SJCRH30 (cell line): ENCODE measurements at places on chromosomes 2 and 18.

- peak; percentile 81 for DNase-seq
- H3K4me1 ChIP-seq = 0 out of 2 replicates have a peak, but pooled peaks cover 3% of the 10 kb centered on the region
- H3K4me3 ChIP-seq = no peak overlapping the region
- H3K27ac ChIP-seq = no peak overlapping the region
These were observed 35.4 kb upstream of the REEP1 start for GRCh38 chr2:86372641-86373502.

DNA sequence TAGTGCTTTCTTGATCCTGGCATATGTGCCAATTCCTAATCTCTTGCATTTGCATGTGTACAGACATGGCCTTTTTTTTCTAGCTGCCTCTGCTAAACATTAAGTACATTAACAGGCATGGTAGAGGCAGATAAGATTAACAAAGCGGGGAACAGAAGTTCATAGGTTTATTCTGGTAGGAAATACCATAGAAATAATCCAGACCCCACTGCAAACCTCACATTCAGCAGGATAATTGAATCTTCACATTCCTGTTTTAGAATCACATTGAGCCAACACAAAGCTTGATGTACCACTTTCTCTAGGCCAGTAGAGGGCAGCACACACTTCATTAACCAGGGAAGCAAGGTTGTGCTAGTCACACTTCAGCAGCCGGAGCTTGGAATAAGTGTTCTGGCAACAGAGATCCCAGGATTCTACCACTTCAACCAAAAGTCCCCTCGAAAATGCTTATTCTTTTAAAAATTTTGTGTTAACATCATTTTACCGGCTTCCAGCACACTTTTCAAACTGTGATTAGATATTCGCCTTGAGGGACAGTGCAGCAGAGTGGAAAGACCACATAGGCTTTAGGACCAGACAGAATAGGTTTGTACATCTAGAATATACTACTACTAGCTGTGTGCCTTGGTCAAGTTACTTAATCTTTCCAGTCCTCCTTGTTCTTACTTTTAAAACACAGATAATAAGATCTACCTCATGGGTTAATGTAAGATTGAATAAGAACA, 420.2 kb upstream of the CHST9 start:
- H3K4me3 ChIP-seq = no peak overlapping the region
- no peaks in the 10 kb centered on the region for H3K27me3 ChIP-seq
- no peak overlapping the region for H3K27ac ChIP-seq
- peak; percentile 24 for DNase-seq

- no peaks in the 10 kb centered on the region for H3K36me3 ChIP-seq
- peak; percentile 90 for DNase-seq
- no peaks in the 10 kb centered on the region for H3K4me1 ChIP-seq
- H3K27ac ChIP-seq = peak within 1 kb of the TSS; percentile 73
- H3K4me3 ChIP-seq = peak within 1 kb of the TSS; percentile 71
- H3K27me3 ChIP-seq = no peaks in the 10 kb centered on the region
These were observed 404.3 kb downstream of the XIRP2 start for GRCh38 chr2:167292430-167293171.

- no peak overlapping the region for H3K27ac ChIP-seq
- H3K4me3 ChIP-seq = no peak overlapping the region
- no peaks in the 10 kb centered on the region for H3K4me1 ChIP-seq
- H3K36me3 ChIP-seq = no peaks in the 10 kb centered on the region
These were observed 826 bp downstream of the KCNE4 start for GRCh38 chr2:223052548-223053483.

DNA sequence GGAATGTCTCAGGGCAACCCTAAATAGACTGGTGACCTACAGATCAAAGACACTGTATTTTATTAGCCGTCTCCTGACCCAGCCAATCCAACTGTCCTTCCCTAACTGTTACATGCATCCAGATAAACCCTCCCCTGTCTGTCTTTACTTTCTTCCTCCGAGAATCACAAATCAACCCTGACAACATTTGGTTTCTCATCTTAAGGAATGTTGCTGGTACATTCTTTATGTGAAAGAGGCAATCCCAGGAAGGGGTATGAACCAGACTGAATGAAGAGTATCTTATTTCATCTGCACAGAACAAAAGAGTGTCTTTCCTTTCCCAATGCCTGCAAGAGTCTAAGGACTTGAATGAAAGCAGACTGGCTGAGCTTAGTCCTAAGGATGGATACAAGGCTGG, 113.9 kb upstream of the LTBP1 start:
- H3K4me3 ChIP-seq = no peak overlapping the region
- H3K36me3 ChIP-seq = no peaks in the 10 kb centered on the region
- H3K27ac ChIP-seq = no peak overlapping the region
- no peak for DNase-seq
- no peaks in the 10 kb centered on the region; the same call in none of the 2 replicates for H3K4me1 ChIP-seq
- H3K27me3 ChIP-seq = no peaks in the 10 kb centered on the region

GRCh38 chr2:180747728-180748127, 232.7 kb upstream of the UBE2E3 start:
- H3K27me3 ChIP-seq = no peaks in the 10 kb centered on the region
- H3K4me3 ChIP-seq = no peak overlapping the region
- peaks cover 50% of the 10 kb centered on the region for H3K4me1 ChIP-seq
- no peaks in the 10 kb centered on the region for H3K36me3 ChIP-seq
- peak overlapping the region; percentile 55 for H3K27ac ChIP-seq

GRCh38 chr2:72913486-72914205, 3.7 kb upstream of the EMX1 start:
- no peak overlapping the region for H3K4me3 ChIP-seq
- no peak overlapping the region for H3K27ac ChIP-seq
- H3K4me1 ChIP-seq = no peaks in the 10 kb centered on the region
- H3K27me3 ChIP-seq = peaks cover 39% of the 10 kb centered on the region
- no peak for DNase-seq

DNA sequence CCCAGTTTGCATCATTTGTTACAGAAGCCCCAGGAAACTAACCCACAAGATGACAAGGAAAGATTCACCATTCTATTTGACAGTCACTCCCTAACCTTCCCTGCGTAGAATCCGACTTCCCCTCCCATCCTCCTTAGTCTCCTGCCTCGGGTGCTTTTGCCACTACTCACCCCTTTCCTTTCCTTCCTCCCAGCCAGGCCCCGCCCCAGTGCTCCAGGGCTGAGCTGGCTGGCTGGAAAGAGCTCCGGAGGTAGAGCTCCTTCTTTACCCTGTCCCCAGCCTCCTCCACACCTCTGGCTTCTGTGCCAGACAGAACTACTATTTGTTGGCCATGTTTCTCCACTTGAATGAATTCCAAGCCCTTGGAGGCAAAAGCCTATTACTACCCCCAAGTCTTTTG, 317.6 kb upstream of the NCKAP5 start:
- H3K27ac ChIP-seq = no peak overlapping the region
- no peak for DNase-seq
- H3K36me3 ChIP-seq = no peaks in the 10 kb centered on the region
- peaks cover 10% of the 10 kb centered on the region; the same call in 1 of the 2 replicates for H3K4me1 ChIP-seq

DNA sequence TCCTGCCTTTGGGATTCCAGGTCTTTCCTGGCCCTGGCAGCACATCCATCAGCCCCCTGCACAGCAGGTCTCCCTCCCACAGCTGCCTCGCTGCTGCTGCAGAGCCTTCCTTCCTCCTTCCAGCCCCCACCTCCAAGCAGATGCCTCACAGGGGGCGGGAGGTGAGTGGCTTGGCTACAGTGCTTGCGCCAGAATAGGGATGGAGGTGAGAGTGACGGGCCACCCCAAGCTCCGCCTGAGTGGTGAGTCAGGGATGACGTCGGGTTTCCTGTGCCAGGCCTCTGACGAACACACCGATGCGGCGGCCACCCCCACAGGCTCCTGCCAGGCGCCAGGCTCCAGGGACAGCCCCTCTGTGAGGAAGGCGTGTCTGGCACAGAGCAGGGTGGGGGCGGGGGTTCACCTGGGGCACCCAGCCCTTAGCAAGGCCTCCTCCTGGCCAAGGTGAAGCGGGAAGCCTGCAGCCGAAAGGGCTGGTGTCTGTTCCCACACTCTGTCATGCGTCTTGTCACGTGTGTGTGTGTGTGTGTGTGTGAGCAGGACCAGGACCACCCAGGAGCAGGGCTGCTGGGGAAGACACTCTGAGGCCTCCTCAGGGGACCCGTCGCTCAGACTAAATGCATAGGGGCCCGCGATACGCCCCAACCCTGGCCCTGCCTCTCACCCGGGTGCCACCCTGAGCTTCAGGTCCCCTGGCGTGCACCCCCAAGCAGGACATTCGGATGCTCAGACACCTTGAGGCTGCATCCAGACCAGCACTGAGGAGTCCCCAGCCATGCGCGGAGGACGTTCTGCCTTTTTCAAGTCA, 3.4 kb upstream of the DUSP2 start:
- H3K36me3 ChIP-seq = no peaks in the 10 kb centered on the region
- H3K27ac ChIP-seq = peak overlapping the region; percentile 91
- H3K4me3 ChIP-seq = peak overlapping the region; percentile 48
- H3K4me1 ChIP-seq = peaks cover 58% of the 10 kb centered on the region

GRCh38 chr2:184326066-184326465, 272.3 kb upstream of the ZNF804A start:
- no peaks in the 10 kb centered on the region for H3K4me1 ChIP-seq
- H3K27ac ChIP-seq = no peak overlapping the region
- H3K36me3 ChIP-seq = no peaks in the 10 kb centered on the region
- no peak for DNase-seq

GRCh38 chr18:3924455-3924854, 474.5 kb downstream of the TGIF1 start:
- DNase-seq = no peak
- H3K27ac ChIP-seq = no peak overlapping the region
- no peak overlapping the region for H3K4me3 ChIP-seq

DNA sequence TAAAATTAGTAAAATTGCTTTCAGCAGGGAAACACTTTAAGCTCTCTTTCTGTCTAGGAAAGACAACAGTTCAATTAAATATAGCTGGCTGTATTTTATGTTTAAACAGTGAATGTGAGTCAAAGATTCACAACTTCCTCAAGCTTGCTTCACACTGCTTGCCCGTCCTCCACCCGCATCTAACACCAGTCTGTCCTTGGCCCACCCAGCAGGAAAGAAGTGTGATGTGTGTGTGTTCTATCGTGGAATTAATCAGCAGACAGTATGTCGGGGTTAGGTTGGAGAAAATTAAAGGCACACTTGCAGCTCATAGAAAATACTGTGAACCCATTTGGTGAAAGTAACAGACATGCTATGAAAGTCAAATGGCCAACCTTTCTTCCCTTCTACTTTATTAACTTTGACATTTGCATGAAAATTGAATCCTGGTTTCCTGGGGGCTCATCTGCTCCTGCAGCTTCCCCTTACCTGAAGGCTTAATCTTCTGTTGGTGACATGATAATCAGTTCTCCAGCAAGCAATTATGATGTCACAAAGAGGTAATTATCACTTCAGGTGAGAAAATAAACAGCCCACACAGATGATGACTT, 182.0 kb downstream of the UXS1 start:
- H3K27me3 ChIP-seq = no peaks in the 10 kb centered on the region
- H3K4me3 ChIP-seq = no peak overlapping the region
- peaks cover 22% of the 10 kb centered on the region for H3K4me1 ChIP-seq
- no peak overlapping the region; the same call in 1 of the 2 replicates for H3K27ac ChIP-seq

- DNase-seq = no peak
- no peak overlapping the region for H3K27ac ChIP-seq
- H3K27me3 ChIP-seq = no peaks in the 10 kb centered on the region
- H3K4me3 ChIP-seq = no peak overlapping the region
- H3K36me3 ChIP-seq = no peaks in the 10 kb centered on the region
These were observed 139.3 kb downstream of the MYCN start for GRCh38 chr2:16079637-16080036.

- H3K4me1 ChIP-seq = no peaks in the 10 kb centered on the region
- no peak for DNase-seq
- H3K27me3 ChIP-seq = 0 out of 2 replicates have a peak, but pooled peaks cover 3% of the 10 kb centered on the region
- H3K27ac ChIP-seq = no peak overlapping the region
These were observed 158.1 kb downstream of the RBM43 start for GRCh38 chr2:151103551-151103950.

- H3K4me3 ChIP-seq = no peak overlapping the region
- no peaks in the 10 kb centered on the region for H3K4me1 ChIP-seq
- no peaks in the 10 kb centered on the region for H3K27me3 ChIP-seq
- H3K36me3 ChIP-seq = no peaks in the 10 kb centered on the region
- H3K27ac ChIP-seq = no peak overlapping the region
These were observed 1.4 kb upstream of the ACMSD start for GRCh38 chr2:134836986-134837385.

DNA sequence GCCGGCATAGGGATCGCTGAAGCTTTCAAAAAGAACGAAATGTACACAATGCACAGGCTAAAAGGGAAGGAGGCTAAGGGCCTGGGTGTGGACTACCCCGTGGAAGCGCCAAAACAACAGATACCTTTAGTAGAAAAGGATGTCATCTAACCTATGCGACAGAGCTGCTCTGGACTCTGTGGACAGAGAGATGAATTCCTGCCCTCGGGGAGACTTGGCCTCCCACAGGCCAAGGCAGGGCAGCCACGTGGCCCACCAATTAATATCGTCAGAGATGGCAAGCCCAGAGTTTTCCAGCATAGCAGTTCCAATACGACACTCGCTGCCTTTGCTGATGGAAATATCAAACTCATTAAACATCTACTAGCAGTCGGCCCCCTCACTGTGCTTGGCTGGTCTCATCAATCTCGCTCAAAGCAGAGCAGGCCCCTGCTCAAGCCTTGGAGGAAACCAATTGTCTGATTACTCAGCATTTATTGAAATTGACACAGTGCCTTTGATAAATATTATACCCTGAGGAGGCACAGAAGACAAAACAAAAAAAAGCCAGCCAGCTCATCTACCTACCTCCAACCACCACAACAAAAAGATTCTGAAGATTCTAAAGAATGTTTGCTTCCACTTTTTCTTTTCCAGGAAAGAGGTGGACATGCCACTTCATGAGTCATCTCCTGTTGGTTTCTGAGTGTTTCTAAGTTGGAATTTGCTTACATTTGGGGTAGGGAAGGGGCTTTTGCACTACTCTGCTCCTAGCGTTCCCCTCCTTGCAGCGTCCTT, 79.0 kb upstream of the ACAA2 start:
- no peak overlapping the region for H3K27ac ChIP-seq
- H3K36me3 ChIP-seq = no peaks in the 10 kb centered on the region
- no peak overlapping the region for H3K4me3 ChIP-seq
- DNase-seq = no peak
- no peaks in the 10 kb centered on the region for H3K27me3 ChIP-seq

- H3K27ac ChIP-seq = no peak overlapping the region
- no peak for DNase-seq
- no peak overlapping the region for H3K4me3 ChIP-seq
- H3K36me3 ChIP-seq = no peaks in the 10 kb centered on the region
These were observed 805 bp upstream of the TNFRSF11A start for GRCh38 chr18:62324181-62324828.

- no peak overlapping the region for H3K27ac ChIP-seq
- H3K4me1 ChIP-seq = no peaks in the 10 kb centered on the region
- no peaks in the 10 kb centered on the region for H3K27me3 ChIP-seq
These were observed 166.6 kb upstream of the HNMT start for GRCh38 chr2:137797641-137798040.

DNA sequence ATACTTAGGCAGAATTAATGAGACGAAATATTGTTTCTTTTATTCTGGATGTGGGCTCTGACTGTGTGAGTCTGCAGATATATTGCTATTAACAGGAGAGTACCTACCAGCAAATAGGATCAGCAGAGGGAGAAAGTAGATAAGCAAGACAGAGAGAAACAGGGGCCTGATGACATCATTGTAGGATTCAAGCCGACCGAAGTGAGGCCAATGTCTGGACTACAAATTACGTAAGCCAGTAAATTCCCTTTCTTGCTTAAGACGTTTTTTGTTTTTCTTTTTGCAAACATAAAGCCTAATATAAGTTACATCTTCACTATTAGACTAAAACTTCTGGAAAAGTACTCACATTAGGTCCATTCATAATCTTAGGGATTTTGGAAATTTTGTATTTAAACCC, 21.4 kb upstream of the PTPRM start:
- no peaks in the 10 kb centered on the region for H3K4me1 ChIP-seq
- H3K27me3 ChIP-seq = no peaks in the 10 kb centered on the region
- no peak overlapping the region for H3K27ac ChIP-seq
- no peak for DNase-seq

- H3K36me3 ChIP-seq = peaks cover 39% of the 10 kb centered on the region
- no peak overlapping the region for H3K4me3 ChIP-seq
- no peaks in the 10 kb centered on the region for H3K4me1 ChIP-seq
- H3K27ac ChIP-seq = no peak overlapping the region
- no peak for DNase-seq
- no peaks in the 10 kb centered on the region for H3K27me3 ChIP-seq
These were observed 31.0 kb downstream of the GAREM2 start for GRCh38 chr2:26203906-26204305.
